ENCODE measurements at places on chromosomes 1 and 21.

DNA sequence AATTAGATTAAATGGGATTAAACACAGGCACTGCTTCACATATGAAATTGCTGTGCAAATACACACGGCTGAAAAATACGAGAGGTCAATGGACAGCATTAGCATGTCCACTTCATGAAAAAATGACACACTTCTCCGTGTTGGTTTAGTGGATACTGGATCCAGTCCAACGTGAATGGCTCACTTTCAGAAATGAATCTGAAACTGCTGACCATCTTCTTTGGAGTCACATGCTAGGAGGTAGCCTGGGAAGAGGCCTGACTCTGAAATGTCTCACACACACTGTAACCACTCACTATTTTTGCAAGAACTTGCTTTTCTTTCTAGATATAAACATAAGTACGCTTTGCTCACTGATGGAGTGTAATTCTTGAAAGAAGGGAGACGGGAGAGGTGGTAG is 127.3 kb downstream of the HLCS start:
- DNase-seq, result no peak

DNA sequence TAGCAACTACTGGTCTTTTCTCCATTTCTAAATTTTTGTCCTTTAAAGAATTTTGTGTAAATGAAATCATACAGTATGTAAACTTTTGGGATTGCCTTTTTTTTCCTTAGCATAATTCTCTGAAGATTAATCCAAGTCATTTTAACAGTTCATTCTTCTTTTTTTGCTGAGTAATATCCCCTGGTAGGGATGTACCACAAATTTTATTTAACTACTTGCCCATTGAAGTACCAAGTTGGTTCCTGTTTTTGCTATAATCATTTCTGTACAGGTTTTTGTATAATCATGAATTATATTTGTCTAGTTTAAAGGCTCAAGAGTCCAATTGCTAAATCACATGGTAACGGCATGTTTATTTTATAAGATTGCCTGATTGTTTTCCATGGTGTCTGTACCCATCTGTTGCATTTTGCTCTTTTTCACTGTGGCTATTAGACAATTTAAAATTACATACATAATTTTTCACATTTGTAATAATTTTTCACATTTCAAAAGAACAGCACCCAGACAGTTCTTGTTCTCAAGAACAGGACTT is 891.1 kb downstream of the USP25 start:
- no peak for DNase-seq

- peak; percentile 3 for DNase-seq
Observed at GRCh38 chr1:12113433-12114339, 50.6 kb downstream of the TNFRSF8 start.

DNA sequence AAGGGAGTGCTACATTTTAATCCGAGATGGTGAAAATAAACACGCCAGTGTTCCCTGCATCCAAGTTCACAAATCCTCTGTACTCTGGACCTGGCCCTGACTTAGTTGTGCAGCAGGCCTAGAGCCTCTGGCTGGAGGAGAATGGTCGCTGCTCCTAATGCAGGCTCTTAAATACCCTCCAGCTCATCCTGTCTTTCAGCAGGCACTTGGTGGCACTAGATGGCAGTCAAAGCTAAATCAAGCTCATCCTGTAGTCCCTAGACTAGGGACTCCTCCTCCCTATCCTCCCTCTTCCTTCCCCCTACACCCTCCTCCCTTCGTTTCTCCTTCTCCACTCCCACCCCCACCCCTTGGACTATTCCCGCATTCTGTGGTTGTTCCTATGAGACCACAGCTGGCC is 41.6 kb upstream of the MTR start:
- no peak for DNase-seq

DNA sequence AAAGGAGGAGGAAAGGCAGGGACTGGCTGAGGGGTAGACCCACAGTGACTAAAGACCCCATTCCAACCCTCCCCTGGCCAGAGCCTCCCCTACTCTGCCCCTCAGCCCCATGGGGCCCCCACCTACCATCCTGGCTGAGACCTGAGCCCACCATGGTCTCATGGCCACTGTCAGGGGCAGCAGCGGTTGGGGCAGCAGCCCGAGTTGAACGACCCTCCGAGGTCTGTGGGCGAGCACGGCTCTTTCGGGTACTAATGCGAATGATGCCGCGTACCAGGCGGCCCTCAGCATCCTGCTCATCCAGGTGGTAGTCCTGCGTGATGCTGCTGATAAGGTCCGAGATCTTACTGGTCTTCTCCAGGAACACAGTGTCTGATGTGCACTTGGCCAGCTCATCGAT is 9.1 kb downstream of the KDF1 start:
- no peak for DNase-seq

DNA sequence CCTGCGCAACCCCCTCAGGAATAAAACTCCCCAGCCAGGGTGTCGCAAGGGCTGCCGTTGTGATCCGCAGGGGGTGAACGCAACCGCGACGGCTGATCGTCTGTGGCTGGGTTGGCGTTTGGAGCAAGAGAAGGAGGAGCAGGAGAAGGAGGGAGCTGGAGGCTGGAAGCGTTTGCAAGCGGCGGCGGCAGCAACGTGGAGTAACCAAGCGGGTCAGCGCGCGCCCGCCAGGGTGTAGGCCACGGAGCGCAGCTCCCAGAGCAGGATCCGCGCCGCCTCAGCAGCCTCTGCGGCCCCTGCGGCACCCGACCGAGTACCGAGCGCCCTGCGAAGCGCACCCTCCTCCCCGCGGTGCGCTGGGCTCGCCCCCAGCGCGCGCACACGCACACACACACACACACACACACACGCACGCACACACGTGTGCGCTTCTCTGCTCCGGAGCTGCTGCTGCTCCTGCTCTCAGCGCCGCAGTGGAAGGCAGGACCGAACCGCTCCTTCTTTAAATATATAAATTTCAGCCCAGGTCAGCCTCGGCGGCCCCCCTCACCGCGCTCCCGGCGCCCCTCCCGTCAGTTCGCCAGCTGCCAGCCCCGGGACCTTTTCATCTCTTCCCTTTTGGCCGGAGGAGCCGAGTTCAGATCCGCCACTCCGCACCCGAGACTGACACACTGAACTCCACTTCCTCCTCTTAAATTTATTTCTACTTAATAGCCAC is 696 bp downstream of the TGFB2 start:
- DNase-seq, result peak; percentile 10

DNA sequence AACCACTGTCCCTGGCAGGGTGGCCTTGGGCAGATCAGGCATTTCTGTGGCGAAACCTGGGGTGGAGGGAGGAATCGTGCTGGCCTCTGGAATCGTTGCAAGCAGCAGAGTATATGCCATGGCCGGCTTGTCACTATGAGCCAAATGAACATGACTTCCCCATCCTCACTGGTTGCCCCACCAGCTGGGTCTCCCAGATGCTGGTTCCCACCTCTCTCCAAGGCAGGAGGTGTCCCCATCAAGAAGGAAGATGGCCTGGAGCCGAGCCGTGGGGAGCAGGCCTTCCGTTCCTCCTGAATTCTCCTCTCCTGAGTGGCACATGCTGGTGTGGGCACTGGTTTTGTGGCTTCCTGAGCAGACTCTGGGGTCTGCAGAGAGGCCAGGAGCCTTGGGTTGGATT is 60.2 kb upstream of the ACTRT2 start:
- DNase-seq, result no peak

DNA sequence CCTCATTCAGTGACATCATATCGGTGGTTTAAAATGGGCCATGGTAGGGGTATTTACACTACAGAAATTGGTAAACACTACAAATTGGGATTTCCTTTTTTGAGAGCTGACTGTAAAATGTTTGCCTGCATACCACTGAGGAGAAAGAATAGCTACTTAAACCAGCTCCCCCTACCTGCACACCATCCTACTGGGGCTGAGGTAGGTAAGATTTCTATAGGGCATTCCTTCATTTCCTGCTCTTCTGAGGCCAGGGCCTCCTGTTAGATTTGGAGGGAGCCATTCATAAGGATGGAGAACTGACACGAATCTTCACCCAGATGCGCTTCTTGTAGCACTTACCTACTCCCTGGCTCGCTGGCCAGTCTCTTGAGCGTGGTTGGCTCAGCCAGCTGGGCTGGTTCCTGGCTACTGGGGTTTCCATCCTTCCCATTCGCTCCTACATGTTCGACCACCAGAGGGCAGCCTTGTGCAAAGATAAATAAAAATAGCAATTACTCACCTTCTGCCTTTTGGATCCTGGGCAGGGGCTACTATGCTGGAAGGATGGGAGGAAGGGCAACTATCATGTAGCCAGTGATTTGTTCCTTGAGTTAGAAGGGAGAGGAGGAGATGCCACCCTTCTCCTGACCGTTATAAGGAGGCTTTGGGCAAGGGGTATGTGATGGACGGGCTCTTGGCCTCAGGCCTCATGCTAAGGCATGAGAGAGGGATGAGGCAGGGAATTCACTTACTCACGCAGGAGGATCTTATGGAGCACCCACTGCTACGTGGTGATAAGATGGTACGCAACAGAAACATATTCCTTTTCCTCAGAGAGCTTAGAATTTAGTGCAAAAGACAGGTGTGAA is 10.7 kb downstream of the OPTC start:
- peak; percentile 72 for DNase-seq

GRCh38 chr1:14452551-14452950 is 145.9 kb upstream of the KAZN start:
- no peak for DNase-seq

DNA sequence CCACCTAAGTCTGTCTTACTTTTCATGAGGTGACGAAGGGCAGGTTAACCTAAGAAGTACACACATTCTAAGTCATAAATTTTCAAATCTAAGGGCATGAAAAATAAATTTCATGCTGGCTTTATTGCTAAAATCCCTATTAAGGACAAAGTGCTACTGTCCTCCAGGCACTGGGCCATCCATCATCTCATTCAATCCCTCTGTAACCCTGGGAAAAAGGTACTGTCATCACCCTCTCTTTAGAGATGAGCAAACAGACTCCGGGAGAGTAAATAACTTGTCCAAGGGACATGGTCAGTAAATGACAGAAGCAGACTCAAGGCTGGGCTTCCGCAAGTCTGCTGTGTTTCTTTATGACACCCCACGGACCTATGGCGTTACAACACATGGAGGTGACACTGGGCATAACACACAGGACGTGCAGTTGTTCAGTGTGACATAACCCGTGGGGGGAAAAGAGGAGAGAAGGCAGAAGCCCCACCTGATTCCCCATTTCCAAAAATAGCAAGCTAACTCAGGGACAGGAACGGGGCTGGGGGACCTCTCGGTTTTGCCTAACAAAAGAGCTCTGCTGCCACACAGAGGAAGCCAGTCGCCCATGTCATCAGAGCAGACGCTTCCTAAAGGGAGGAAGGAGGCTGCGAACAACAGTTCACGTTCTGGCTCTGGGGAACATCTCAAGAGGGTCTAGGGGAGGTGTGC is 12.5 kb upstream of the SRM start:
- no peak for DNase-seq

DNA sequence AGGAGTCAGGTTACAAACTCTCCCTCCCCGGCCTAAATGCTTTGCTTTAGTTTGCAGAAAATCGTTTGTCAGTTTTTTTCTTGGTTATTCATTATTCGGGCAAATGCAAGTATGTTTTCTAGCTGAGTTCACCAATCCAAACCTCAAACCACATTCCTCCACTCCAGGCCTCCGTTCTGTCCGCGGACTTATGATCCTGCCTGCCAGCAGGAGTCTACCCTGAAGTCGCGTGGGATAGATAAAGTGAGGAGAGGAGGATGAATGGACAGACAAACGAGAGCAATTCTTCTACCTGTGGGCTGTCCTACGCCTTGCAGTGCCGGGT is 1.3 kb downstream of the ADAMTS1 start:
- no peak for DNase-seq

- DNase-seq, result peak; percentile 83
Observed at GRCh38 chr1:109643385-109644230, 12.3 kb upstream of the GSTM4 start.

- DNase-seq, result no peak
Observed at GRCh38 chr1:15406614-15407559, 2.8 kb upstream of the EFHD2 start.

- no peak for DNase-seq
Observed at GRCh38 chr1:188904201-188904600, 1573.5 kb downstream of the BRINP3 start.
